ENCODE measurements at places on chromosomes 16 and 17. TPM values are rescaled to one million over a fixed set of nuclear protein-coding genes. Genes with fewer than 3 reads are reported as not detected.

Gene SLC35G6
- not detected for total RNA-seq

Gene ELMO3
- 10.1 TPM for total RNA-seq

Gene PSMC3IP
- total RNA-seq = 4.5 TPM

Gene NT5C
- 46.6 TPM for total RNA-seq

DNA sequence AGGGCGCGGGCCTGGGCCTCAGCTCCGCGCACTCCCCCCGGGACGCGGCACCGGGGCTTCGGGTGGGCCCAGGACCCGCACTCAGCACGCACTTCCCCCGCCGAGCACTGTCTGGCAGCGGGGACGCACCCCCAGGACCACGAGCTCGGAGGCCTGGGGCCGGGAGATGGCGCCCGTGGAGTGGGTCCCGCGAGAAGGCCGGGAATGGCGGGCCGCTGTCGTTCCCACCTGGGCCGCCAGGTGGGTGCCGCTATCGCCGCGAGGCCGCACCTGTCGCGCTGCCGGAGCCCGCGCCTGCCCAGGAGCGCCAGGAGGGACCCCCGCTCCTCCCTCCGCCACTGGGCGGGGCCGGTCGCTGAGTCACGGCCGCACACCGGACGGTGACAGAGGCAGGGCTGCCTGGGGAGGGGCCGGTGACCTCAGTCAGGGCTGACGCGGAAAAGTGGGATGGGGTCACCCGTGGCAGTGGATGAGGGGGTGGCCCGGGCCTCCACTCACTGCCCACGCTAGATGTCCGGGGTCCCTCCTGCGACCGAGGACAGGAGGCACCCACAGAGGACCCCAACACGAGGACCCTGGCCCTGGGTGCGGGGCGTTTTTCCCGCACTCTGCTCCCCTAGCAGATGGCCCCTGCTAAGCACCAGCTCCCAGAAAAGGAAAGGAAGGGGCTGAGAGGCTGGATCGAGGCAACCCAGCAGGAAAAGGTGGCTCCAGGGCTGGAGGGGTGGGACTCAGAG, 6.9 kb upstream of the ACTG1 start:
- H3K27ac ChIP-seq = peak overlapping the region; percentile 43
- no peaks in the 10 kb centered on the region for H3K36me3 ChIP-seq
- no peak overlapping the region for H3K4me3 ChIP-seq

DNA sequence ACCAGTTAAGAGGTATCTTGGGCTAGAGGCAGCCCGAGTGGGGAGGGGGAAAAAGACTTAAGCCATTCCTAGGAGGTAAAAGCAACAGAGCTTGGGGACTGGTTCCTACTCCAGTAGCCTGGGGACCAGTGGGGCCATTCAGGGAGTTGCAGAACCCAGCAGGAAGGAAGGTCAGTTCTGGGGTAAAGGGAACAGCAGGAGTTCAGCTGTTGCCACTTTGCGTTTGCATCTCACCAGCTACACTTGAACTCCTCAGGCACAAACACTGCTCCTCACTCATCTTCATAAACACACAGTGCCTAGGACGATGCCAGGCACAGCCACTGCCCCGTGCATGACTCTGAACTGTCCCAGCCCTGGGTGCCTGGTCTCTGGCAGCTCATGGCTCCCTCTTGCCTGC, 4.0 kb downstream of the HAP1 start:
- H3K4me1 ChIP-seq = peaks cover 11% of the 10 kb centered on the region
- no peak overlapping the region for H3K27ac ChIP-seq
- no peak overlapping the region for H3K4me3 ChIP-seq
- no peaks in the 10 kb centered on the region for H3K27me3 ChIP-seq

DNA sequence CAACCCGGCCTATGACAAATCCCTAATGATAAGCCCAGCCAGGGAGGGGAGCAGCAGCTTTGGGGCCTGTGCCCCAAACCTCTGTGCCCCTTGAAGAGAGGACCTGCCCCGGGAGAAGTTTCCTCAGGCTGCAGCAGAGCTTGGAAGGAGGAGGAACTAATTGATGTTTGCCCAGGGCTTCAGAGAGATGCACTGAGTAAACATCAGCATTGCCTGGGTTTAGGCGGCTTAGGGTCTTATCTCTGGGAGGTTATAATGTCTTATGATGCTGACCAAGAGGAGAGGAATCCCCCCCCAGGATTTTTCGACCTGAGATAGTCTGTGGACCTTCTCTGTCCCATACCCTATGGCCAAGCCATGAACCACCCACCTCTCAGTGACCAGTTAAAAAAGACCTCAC, 148.7 kb upstream of the SDK2 start:
- H3K4me1 ChIP-seq = no peaks in the 10 kb centered on the region
- no peak for DNase-seq
- no peaks in the 10 kb centered on the region for H3K36me3 ChIP-seq
- no peak overlapping the region for H3K4me3 ChIP-seq

GRCh38 chr16:66207883-66208265, 158.6 kb upstream of the CDH5 start:
- H3K4me3 ChIP-seq = no peak overlapping the region
- no peak for DNase-seq
- H3K36me3 ChIP-seq = no peaks in the 10 kb centered on the region
- no peak overlapping the region for H3K27ac ChIP-seq
- H3K4me1 ChIP-seq = no peaks in the 10 kb centered on the region
- H3K27me3 ChIP-seq = no peaks in the 10 kb centered on the region

GRCh38 chr17:69763503-69763902, 311.5 kb upstream of the KCNJ16 start:
- H3K27me3 ChIP-seq = no peaks in the 10 kb centered on the region
- no peak for DNase-seq
- H3K27ac ChIP-seq = no peak overlapping the region
- no peak overlapping the region for H3K4me3 ChIP-seq
- H3K36me3 ChIP-seq = no peaks in the 10 kb centered on the region
- H3K4me1 ChIP-seq = no peaks in the 10 kb centered on the region

DNA sequence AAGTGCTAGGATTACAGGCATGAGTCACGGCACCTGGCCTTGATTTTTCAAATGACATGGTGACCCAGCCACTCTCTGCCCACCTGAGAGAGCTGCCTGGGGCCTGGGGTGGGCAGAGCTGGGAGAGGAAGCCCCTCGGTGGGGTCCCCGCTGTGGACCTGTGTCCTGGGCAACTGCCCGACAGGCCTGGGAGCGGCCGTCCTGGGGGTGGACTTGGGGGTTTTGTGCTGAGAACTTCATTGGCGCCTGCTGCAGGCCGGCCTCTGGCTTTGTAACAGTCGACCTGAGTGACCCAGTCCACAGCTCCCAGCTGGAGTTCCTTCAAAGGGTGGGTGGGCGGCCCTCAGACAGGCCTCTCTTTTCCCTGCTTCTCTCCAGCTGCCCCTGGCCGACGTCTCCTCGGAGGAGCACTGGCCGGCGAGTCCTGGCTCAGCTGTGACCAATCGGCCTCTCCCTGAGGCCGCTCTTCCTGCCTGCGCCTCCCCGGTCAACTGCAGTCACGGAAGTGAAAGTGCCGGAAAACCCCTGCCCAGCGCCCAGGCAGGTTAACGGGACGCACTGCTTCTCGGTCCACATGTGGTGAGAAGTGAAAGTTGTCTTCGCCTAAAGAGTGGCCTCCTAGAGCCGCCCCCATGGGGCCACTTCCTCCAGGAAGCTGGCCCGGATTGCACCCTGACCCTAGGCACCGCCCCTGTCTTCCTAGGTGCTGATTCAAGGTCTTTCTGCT, 5.5 kb downstream of the CBFA2T3 start:
- no peak overlapping the region for H3K27ac ChIP-seq
- H3K27me3 ChIP-seq = peaks cover 8% of the 10 kb centered on the region
- no peak for DNase-seq
- H3K36me3 ChIP-seq = no peaks in the 10 kb centered on the region
- peaks cover 13% of the 10 kb centered on the region for H3K4me1 ChIP-seq

- H3K36me3 ChIP-seq = no peaks in the 10 kb centered on the region
- H3K27ac ChIP-seq = no peak overlapping the region
- H3K4me1 ChIP-seq = peaks cover 41% of the 10 kb centered on the region
Measured at GRCh38 chr16:67181346-67181745, 2.4 kb downstream of the MATCAP1 start.

GRCh38 chr17:43958748-43959352, 5.1 kb upstream of the PYY start:
- no peaks in the 10 kb centered on the region for H3K36me3 ChIP-seq
- H3K27me3 ChIP-seq = no peaks in the 10 kb centered on the region
- H3K4me1 ChIP-seq = no peaks in the 10 kb centered on the region
- DNase-seq = no peak
- no peak overlapping the region for H3K4me3 ChIP-seq

DNA sequence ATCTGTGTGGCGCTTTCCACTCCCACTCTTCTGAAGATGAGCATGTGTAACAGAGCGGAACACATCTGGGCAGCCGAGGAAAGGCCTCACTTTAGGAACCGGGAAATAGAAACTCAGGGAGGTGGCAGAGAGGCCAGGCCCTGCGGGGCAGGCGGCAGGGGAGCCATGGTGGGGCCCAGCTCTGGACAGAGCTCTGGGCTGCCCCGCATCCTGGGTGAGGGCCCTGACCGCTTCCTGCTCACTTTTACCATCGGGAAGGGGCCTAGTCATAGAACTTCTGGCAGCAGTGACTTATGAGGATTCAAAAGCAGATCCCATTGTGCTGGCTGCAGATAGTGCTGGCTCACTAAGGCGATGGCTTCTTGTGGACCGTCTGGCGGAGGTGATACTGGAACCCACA, 22.6 kb downstream of the COX4I1 start:
- H3K36me3 ChIP-seq = no peaks in the 10 kb centered on the region
- peaks cover 8% of the 10 kb centered on the region for H3K4me1 ChIP-seq
- H3K27me3 ChIP-seq = no peaks in the 10 kb centered on the region

DNA sequence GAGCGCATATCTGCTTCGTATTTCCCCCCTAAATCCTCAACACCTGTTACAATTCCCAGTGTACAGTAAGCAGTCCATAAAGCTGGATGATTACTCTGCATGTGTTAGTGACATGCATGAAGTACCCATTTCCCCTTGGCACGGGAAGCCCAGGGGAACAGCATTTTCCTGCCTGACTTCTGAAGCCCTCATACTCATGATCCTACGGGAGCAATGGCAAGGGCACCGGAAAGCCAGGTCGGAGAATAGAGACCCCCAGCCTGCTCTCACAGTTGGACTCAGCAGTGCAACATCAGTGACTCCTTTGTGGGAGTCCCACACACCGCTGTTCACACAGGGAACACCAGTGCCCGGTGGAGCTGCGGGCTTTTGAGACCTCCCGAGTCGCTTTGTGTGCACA, 336.9 kb downstream of the CDH13 start:
- no peaks in the 10 kb centered on the region for H3K36me3 ChIP-seq
- H3K4me1 ChIP-seq = no peaks in the 10 kb centered on the region
- H3K4me3 ChIP-seq = no peak overlapping the region

GRCh38 chr17:8806926-8807550, 7.9 kb upstream of the MFSD6L start:
- no peak for DNase-seq
- H3K4me1 ChIP-seq = peaks cover 6% of the 10 kb centered on the region
- no peaks in the 10 kb centered on the region for H3K27me3 ChIP-seq
- H3K27ac ChIP-seq = no peak overlapping the region
- H3K4me3 ChIP-seq = no peak overlapping the region
- no peaks in the 10 kb centered on the region for H3K36me3 ChIP-seq

DNA sequence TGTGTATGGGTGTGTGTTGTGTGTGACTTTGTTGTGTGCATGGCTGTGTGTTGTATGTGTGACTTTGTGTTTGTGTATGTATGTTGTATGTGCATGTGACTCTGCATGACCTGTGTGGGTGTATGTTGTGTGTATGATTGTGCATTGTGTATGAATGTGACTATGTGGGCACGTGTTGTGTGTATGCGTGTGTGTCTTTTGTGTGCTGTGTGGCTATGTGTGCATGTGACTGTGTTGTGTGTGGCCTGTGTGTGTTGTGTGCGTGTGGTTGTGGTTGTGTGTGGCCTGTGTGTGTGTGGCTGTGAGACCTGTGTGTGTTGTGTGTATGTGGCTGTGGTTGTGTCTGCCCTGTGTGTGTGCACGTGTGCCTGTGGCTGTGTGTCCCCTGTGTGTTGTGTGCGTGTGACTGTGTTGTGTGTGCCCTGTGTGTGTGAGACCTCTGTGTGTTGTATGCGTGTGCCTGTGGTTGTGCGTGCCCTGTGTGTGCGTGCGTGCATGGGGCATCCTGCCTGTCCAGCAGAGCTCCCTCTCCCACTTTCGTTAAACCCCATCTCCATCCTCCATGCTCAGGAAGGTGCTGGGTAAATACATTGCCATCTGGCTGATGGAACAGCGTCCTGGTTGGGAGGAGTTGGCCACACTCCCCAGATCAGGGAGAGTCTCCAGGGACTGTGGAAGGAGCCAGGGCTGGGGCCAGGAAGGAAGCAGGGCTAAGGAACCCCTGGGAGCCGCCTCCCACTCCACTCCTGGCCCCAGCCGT, 90.1 kb upstream of the GSE1 start:
- no peak overlapping the region for H3K4me3 ChIP-seq
- H3K27ac ChIP-seq = no peak overlapping the region
- no peaks in the 10 kb centered on the region for H3K4me1 ChIP-seq
